ENCODE measurements at places on chromosomes 12 and 14. TPM values are rescaled to one million over a fixed set of nuclear protein-coding genes. Genes with fewer than 3 reads are reported as not detected.
A peak's percentile ranks its signal among the peaks of the same experiment; 100 is the strongest.

GRCh38 chr12:27333403-27334009, 870 bp downstream of the BMAL2 start:
- DNase-seq, result no peak
- peak overlapping the region; percentile 85 for H3K4me3 ChIP-seq
- H3K36me3 ChIP-seq, result no peaks in the 10 kb centered on the region
- peaks cover 46% of the 10 kb centered on the region for H3K4me1 ChIP-seq

DNA sequence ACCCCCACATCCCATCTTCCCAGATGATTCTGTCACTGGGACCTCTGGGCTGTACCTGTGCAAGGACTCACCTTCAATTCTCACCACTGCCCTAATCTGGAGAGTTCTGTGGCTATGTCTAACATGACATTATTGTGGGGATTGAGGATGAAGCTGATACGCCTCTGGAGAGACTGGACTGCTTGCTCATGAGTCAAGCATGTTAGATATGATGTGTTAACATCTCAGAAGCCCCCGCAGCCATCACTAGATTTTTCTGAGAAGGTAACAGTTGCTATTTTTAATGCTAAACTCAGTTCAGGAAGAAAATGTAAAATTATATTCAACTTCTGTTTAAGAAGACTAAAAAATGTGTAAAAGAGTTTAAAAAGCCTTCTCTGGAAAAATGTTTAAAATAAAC, 25.7 kb downstream of the JKAMP start:
- no peak for DNase-seq
- H3K27ac ChIP-seq, result no peak overlapping the region
- no peaks in the 10 kb centered on the region for H3K4me1 ChIP-seq
- no peaks in the 10 kb centered on the region for H3K27me3 ChIP-seq

- H3K4me1 ChIP-seq, result no peaks in the 10 kb centered on the region
- no peak for DNase-seq
- H3K27me3 ChIP-seq, result no peaks in the 10 kb centered on the region
- no peak overlapping the region for H3K4me3 ChIP-seq
- H3K36me3 ChIP-seq, result peaks cover 6% of the 10 kb centered on the region
- no peak overlapping the region for H3K27ac ChIP-seq
These were observed 17.0 kb downstream of the NFYB start for GRCh38 chr12:104121001-104121400.

DNA sequence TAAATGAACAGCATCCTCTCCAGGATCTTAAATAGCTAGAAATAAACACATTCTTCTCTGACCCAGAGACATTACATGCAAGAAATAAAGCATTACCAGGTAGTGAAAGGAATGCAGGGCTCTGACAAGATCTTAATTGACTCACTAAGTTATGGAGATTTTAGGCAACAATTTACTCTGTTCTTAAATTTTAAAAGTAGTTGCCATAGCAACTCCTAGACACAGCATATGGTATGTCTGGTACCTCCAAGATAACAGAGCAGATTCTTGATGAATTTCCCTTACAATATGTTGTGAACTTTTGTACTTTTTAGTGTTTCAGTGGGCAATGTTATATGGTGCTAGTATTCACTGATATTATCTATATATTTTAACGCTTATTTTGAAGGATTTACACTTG, 76.7 kb upstream of the G2E3 start:
- DNase-seq, result no peak
- no peaks in the 10 kb centered on the region for H3K4me1 ChIP-seq
- no peak overlapping the region for H3K4me3 ChIP-seq

DNA sequence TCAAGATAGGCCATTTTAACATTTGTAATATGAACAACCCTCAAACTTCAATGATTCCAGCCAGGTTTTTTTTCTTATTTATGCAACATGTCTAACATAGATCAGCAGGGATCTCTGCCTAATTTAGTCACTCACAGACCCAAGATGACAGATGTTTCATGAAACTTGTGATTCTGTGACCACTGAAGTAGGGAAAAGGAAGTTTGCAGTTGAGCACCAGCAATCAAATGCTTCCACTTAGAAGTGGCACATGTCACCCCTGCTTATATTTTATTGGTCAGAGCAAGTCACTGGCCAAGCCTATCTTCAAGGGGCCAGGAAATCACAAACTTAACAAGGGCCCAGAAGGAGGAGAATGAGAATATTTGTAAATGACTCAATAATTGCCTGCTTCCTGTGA, 150.6 kb downstream of the BCAT1 start:
- H3K4me3 ChIP-seq, result no peak overlapping the region
- peak; percentile 73 for DNase-seq
- H3K4me1 ChIP-seq, result peaks cover 11% of the 10 kb centered on the region
- H3K27me3 ChIP-seq, result no peaks in the 10 kb centered on the region

DNA sequence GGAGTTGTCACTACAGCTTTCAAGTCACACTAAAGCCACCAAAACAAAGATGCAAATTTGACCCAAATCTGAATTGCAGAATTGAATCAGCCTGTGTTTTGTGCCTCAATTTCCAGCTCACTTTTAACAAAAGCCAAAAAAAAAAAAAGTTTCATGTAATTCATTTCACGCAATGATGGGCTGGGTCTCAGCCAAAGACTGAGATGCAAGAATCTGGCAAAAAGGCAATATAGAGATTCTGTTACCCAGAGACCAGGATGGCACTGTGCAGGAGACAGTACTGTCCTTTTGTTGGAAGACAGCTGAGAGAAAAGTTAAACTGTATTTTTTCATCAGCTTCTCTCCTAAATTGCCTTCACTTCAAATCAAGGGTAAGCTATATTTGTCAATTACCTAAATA, 205.7 kb upstream of the NPAS3 start:
- no peak overlapping the region for H3K4me3 ChIP-seq
- DNase-seq, result no peak
- no peaks in the 10 kb centered on the region for H3K36me3 ChIP-seq

- no peak overlapping the region for H3K4me3 ChIP-seq
- H3K27me3 ChIP-seq, result no peaks in the 10 kb centered on the region
- no peak for DNase-seq
These were observed 9.7 kb upstream of the GLT1D1 start for GRCh38 chr12:128843538-128843937.

- no peaks in the 10 kb centered on the region for H3K27me3 ChIP-seq
- H3K27ac ChIP-seq, result no peak overlapping the region
- H3K4me3 ChIP-seq, result no peak overlapping the region
- no peaks in the 10 kb centered on the region for H3K4me1 ChIP-seq
- no peaks in the 10 kb centered on the region for H3K36me3 ChIP-seq
- DNase-seq, result no peak
These were observed 407.0 kb downstream of the FUT8 start for GRCh38 chr14:65819569-65819968.

GRCh38 chr12:20578142-20578541, 117.0 kb upstream of the SLCO1C1 start:
- no peaks in the 10 kb centered on the region for H3K36me3 ChIP-seq
- H3K27ac ChIP-seq, result no peak overlapping the region
- no peak for DNase-seq
- no peaks in the 10 kb centered on the region for H3K4me1 ChIP-seq
- no peaks in the 10 kb centered on the region for H3K27me3 ChIP-seq

DNA sequence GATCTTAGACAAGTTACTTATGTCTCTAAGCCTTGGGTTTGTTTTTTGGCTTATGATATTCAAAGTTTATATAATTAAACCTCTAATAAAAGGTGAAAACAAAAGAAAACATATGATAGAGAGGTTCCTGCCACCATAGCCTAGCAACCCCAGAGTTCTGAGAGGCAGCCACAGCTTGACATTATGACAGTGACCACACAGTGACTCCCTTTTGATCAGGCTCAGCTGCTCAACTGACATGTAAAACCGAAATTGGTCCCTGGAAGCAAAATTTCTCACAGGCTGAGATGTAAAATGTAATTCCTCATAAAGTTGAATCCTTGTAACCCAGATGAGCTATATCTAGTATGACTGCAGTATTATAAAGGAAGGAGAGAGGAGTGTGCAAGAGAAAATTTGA, 108.5 kb downstream of the GCH1 start:
- H3K36me3 ChIP-seq, result no peaks in the 10 kb centered on the region
- H3K4me1 ChIP-seq, result no peaks in the 10 kb centered on the region
- H3K27me3 ChIP-seq, result no peaks in the 10 kb centered on the region
- no peak overlapping the region for H3K27ac ChIP-seq

- no peak for DNase-seq
- H3K4me1 ChIP-seq, result no peaks in the 10 kb centered on the region
- no peak overlapping the region for H3K4me3 ChIP-seq
- H3K27me3 ChIP-seq, result no peaks in the 10 kb centered on the region
These were observed 126.4 kb downstream of the DUSP6 start for GRCh38 chr12:89225808-89226411.

GRCh38 chr14:100584056-100585031, 2.9 kb downstream of the BEGAIN start:
- H3K27ac ChIP-seq, result no peak overlapping the region
- no peak for DNase-seq
- H3K27me3 ChIP-seq, result peaks cover 2% of the 10 kb centered on the region
- no peaks in the 10 kb centered on the region for H3K36me3 ChIP-seq

DNA sequence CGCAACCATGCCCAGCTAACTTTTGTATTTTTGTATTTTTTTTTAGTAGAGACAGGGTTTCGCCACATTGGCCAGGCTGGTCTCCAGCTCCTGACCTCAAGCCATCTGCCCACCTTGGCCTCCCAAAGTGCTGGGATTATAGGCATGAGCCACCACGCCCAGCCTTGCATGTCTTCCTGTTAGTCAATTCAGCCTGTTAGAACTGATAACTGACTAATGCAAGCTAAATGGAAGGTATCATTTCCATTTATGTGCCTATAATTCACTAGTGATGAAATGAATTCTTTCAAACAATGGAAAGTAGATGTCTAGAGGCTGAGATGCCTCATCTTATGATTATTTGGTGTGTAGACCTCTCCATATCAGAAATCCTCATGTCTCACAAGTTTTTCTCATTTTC, 37.3 kb upstream of the DIP2B start:
- H3K4me1 ChIP-seq, result no peaks in the 10 kb centered on the region
- no peaks in the 10 kb centered on the region for H3K27me3 ChIP-seq

DNA sequence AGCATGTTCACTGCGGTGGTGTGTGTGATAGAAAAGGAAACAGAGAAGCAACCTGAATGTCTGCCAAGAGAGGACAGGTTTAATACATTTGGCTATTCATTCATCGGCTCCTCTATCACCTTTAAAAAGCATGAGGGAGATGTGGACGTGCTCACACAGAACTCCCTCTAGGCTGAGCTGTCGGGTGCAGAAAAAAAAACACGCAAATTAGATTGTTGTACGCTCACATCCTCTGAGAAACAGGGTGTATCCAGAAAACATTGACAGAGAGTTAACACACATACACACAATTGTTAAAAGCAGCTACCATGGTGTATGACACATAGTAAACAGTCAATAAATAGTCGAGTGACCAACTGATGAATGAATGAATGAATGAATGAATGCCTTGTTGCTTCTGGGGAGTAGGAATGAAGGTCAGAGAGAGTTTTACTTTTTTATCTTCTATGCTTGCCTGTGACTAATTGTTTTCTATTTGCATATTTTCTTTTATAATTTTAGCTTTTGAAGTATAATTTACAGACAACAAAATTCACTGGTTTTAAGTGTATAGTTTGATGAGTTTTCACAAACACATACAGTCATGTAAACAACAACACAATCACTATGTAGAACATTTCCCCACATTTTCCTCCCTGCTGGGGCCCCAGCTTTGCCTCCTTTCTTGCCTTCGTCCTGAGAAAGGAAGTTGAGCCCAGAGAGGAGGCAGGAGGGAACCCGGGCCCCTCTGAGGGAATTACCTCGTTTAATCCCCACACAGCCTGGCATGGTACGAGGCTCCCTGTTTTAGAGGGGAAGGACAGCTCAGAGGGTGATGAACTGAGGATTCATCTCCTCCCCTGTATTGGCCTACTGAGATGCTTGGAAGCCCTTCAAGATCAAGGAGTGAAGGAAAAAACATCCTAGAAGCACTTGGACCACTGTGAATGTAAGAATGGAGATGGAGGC, 19.7 kb upstream of the FAM222A start:
- no peaks in the 10 kb centered on the region for H3K27me3 ChIP-seq
- H3K27ac ChIP-seq, result no peak overlapping the region
- H3K4me1 ChIP-seq, result no peaks in the 10 kb centered on the region
- no peak overlapping the region for H3K4me3 ChIP-seq
- DNase-seq, result no peak

GRCh38 chr12:56257491-56258067, 605 bp downstream of the ANKRD52 start:
- H3K27ac ChIP-seq, result peak overlapping the region; percentile 73
- DNase-seq, result no peak
- peaks cover 8% of the 10 kb centered on the region for H3K36me3 ChIP-seq
- H3K27me3 ChIP-seq, result no peaks in the 10 kb centered on the region
- peaks cover 7% of the 10 kb centered on the region for H3K4me1 ChIP-seq

- H3K27ac ChIP-seq, result no peak overlapping the region
- H3K36me3 ChIP-seq, result no peaks in the 10 kb centered on the region
- no peak for DNase-seq
- H3K27me3 ChIP-seq, result no peaks in the 10 kb centered on the region
- H3K4me3 ChIP-seq, result no peak overlapping the region
- H3K4me1 ChIP-seq, result no peaks in the 10 kb centered on the region
These were observed 10.0 kb downstream of the TUBA1B start for GRCh38 chr12:49121047-49121696.

GRCh38 chr14:100577986-100578431, 9.2 kb downstream of the BEGAIN start:
- H3K36me3 ChIP-seq, result no peaks in the 10 kb centered on the region
- no peaks in the 10 kb centered on the region for H3K27me3 ChIP-seq
- H3K4me1 ChIP-seq, result no peaks in the 10 kb centered on the region
- no peak overlapping the region for H3K4me3 ChIP-seq
- DNase-seq, result no peak
- H3K27ac ChIP-seq, result no peak overlapping the region

- H3K27ac ChIP-seq, result no peak overlapping the region
- H3K4me1 ChIP-seq, result peaks cover 5% of the 10 kb centered on the region
- no peak for DNase-seq
- H3K27me3 ChIP-seq, result no peaks in the 10 kb centered on the region
These were observed 113.0 kb downstream of the GLT1D1 start for GRCh38 chr12:128966203-128966810.

- H3K27me3 ChIP-seq, result no peaks in the 10 kb centered on the region
- no peak overlapping the region for H3K27ac ChIP-seq
- no peak overlapping the region for H3K4me3 ChIP-seq
- no peaks in the 10 kb centered on the region for H3K36me3 ChIP-seq
- no peak for DNase-seq
These were observed 235.5 kb downstream of the TMEM121 start for GRCh38 chr14:105761842-105762241.

DNA sequence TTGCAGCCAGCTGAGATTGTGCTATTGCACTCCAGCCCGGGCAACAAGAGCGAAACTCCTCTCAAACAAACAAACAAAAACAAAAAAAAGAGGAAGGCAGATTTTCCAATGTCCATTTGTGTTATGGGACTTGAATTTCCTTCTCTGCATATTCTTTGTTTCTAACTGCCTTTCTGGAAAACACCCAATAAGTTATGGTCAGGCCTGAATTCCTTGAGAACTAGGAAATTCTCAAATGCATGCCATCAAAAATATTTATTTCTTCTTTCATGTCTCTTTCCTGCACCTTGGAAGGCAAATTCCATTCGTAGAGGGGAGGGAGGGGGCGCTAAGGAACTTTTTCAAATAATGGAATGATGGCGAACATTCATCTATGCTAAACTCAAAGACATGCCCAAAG, 117.6 kb upstream of the TMCC3 start:
- no peaks in the 10 kb centered on the region for H3K27me3 ChIP-seq
- no peak overlapping the region for H3K4me3 ChIP-seq
- peak overlapping the region; percentile 78 for H3K27ac ChIP-seq
- H3K4me1 ChIP-seq, result peaks cover 48% of the 10 kb centered on the region

LRRC10 gene
- polyA plus RNA-seq, result not detected

PLD4 gene
- polyA plus RNA-seq, result 11.1 TPM

PLEK2 gene
- polyA plus RNA-seq, result not detected

STXBP6 gene
- polyA plus RNA-seq, result 2.2 TPM

TMEM117 gene
- polyA plus RNA-seq, result 3.4 TPM

LGR5 gene
- not detected for polyA plus RNA-seq

CCDC38 gene
- 0.05 TPM for polyA plus RNA-seq

MORN3 gene
- polyA plus RNA-seq, result 0.16 TPM

SPRYD3 gene
- polyA plus RNA-seq, result 26.2 TPM

ACTR6 gene
- polyA plus RNA-seq, result 51.8 TPM

NOXRED1 gene
- 0.13 TPM for polyA plus RNA-seq

KRT83 gene
- polyA plus RNA-seq, result not detected

STRAP gene
- 279 TPM for polyA plus RNA-seq
